ENCODE measurements at places on chromosomes 16 and 17.

- peak; percentile 48 for DNase-seq
Measured at GRCh38 chr17:77189148-77189547, 48.4 kb downstream of the SEC14L1 start.

DNA sequence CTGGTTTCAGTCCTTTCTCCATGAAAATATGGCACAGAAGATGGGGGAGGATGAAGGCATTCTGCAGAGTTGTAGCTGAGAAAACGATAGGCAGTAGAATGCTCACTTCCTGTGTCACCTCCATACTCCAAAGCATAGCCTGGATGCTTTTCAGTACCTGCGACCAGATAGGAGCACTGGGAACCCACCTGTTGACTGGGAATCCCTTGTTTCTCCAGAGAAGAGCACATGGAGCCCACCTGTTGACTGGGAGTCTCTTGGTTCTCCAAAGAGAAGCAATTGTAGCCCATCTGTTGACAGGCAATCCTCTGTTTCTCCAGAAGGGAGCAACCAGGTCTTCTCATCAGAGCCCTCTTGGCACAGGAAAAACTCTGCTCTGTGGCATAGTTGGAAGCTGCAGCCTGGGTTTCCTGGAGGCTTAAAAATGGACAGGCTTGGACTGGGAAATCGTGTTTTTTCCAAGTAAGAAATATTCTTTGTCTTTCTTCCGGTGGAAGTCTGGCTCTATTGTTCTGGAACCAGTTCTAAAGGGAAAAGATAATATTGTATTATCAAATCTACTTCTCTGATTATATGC lies 13.2 kb downstream of the TERF2IP start:
- DNase-seq: no peak

GRCh38 chr16:87311387-87311786 lies 5.8 kb downstream of the C16orf95 start:
- no peak for DNase-seq

- peak; percentile 69 for DNase-seq
Measured at GRCh38 chr17:7238420-7239090, 702 bp downstream of the PHF23 start.

DNA sequence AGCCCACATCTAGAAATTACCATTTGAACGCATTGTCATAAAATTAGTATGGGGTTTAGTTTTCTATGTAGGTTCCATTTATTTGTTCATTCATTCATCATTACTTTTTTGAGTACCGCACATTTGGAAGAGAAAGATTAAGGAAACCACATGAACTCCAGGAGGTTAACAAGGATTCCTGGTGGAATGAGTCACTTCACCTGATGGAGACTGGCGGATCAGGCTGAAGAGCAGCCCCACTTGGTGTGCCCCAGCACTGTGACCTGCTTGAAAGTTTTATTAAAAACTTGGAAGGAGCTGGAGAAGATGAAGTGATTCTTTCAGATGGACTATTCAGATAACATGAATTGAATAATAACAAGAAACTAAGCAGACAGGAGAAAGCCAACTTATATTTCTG lies 293.6 kb upstream of the CDH11 start:
- no peak for DNase-seq

DNA sequence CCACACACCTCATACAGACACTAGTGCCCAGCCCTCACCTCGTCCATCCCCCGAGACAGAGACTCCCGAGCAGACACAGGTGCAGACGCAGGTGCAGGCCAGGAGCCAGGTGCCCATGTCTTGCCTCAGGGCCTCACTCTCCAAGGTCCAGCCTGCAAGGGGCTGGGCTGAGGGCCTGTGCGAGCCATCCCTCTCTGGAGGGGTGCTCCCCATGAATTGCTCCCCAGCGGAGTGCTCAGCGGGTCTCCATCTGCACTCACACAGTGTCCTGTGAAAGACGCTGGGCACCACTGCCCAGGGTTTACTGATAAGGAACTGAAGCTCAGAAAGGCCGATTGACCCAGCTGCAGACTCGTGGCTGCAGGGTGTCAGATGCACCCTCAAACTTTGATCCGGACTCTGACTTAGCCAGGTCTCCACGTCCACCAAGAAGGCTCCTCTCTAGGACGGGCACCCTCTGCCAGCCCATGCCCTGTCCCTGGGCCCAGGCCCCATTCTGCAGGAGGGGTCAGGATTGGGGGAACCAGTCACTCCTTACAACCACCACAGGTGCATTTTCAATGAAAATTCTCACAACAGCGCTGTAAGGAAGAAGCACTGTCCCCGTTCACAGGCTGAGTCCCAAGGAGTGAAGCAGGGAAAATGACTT lies 16.9 kb downstream of the POLR3K start:
- DNase-seq: no peak

GRCh38 chr17:70187383-70187782 lies 18.1 kb downstream of the KCNJ2 start:
- no peak for DNase-seq

- DNase-seq: no peak
Measured at GRCh38 chr16:84477661-84478060, 26.8 kb downstream of the MEAK7 start.

DNA sequence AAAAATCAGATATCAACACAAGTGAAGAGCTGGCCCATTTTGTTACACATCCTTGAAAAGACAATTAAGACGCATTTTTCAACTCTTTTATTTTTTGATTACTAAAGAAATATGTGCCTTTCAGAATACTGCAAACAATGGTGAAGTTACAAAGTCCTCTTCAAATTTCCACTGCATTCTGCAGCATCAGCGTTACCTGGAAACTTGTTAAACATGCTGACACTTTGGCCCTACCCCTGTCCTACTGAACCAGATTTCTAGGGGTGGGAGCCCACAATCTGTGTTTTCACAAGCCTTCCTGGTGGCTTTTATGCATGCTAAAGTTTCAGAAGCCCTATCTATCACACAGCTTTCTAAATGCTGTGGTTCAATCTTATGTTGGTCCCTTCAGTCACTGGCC lies 4.5 kb upstream of the CCL14 start:
- DNase-seq: no peak

GRCh38 chr17:38861399-38861843 lies 7.9 kb upstream of the RPL23 start:
- no peak for DNase-seq

DNA sequence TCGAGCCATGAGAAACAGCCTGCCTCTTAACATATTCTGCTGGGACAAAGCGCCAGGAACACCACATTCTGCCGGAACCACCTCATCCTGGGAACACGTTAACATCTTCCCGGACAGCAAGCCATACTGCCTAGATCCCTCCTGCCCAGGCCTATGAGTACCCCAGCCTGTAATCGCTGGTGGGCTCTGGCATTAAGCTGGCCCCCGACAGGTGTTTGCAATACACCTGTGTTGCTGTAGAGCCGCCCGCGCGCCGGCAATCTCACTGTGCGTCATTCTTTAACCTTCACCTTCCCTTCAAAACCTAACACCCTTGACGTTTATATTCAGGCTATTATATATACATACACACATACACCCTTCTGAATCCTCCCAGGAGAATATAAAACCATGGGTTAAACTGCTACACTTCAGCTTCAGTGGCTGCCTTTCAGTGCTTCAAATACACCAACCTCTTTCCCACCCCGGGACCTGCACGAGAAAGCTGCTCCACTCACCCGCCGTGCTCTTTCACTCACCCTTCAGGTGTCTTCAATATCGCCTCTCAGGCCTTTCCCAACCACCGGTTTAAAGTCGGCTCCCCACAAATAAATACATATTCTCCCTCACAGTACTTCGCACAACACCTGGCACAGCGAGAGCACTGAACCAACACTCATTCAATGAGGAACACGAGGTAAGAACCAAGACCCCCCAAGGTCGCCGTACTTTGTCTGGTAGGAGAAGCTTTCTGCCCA lies 1.0 kb upstream of the ENDOV start:
- no peak for DNase-seq

DNA sequence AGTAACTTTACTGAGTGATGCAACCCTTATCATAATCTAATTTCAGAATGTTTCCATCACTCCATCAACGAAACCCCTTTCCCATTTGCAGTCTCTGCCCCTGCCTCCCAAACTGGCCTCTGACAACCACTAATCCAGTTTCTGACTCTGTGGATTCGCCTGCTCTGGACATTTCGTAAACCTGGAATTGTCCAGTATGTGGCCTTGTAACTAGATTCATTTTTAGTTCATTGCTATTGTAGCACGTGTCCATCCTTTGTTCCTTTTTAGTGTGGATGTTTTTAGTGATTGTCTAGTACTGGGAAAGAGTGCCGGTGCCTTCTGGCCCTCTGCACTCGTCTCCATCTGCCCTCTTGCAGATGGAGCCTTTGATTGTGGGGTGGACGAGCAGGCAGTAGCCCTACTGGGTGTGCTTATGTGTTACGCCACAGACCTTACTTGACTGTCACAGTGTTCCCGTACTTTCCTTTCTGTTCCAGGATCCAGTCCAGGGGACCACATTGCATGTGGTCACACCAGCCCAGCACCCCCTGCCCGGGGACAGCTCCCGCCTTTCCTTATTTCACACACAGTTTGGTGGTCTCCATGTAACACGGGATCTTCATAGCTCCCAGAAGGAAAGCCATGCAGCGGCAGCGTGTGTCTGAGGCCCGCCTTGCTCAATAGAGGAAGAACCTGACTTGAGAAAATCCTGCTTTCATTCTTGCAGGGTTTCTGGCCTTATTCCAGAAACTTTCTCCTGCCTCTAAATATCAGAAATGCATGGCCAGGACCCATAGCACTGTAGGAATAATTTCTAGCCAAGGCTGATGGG lies 8.8 kb downstream of the KIAA0513 start:
- DNase-seq: no peak

DNA sequence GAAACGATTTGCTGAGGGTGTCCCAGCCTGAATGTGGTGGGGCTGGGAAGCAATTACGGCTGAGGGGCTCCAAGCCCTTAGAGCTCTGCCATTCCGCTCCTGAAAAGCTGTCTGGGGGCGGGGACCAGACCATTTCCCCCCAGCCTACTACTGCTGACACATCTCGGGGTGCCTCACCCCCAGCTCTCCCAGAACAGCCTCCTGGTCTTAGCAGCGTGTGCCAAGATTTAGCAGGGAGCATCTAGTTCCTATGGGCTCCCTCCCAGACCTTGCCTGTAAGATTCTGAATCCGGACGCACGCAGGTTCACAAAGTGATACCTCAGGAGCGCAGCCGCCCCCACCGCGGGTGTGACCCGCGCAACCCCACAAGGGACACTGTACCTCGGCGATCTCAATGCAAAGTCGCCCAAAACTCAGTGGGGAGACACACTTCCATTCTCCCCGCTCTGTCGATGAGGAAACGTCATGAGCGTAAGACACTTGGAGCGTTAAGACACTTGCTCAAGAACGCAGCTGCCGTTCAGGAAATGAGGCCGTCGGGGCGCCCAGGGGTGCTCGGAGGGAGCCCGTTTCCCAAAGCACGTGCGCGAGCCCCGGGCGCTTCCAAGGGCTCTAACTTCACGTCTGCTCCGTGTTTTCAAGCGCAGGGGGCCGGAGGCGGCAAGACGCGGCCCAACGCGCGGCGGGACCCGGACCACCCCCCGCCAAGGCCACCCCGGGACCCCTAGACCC lies 629 bp downstream of the GEMIN4 start:
- peak; percentile 80 for DNase-seq

- no peak for DNase-seq
Measured at GRCh38 chr17:65749479-65749878, 188.0 kb upstream of the AXIN2 start.

- DNase-seq: peak; percentile 25
Measured at GRCh38 chr17:43334738-43335402, 63.9 kb upstream of the ARL4D start.

- DNase-seq: no peak
Measured at GRCh38 chr16:55209626-55210025, 114.4 kb upstream of the IRX6 start.

DNA sequence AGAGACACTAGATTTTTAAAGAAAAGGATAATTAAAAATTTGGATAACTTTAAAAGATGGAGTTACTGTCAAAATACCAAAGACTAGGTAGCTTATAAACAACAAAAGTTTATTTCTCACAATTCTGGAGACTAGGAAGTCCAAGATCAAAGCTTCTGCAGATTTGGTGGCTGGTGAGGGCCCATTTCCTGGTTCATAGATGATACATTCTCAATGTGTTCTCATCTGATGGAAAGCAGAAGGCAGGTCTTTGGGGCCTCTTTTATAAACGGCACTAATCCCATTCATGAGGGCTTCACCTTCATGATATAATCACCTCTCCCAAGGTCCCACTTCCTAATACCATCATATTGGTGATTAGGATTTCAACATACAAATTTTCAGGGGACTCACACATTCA lies 33.7 kb downstream of the NLK start:
- DNase-seq: no peak

DNA sequence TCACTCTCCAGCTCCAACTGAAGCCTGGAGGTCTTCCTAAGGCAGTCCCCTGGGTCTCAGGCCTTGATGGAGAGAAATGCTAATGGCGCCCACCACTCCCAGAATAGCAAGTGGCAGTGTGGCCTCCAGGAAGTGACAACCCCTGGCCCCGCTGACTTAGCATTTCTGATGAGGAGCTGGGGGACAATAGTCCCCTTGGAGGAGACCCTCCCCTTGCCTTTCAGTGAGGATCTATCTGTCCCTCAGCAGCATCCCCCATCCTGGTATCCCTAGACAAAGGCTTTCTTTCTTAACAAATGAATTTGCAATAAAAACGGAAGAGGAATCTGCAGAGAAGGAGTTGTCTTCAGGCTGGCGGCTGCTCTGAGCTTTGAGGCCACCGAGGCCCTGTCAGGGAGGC lies 68.8 kb downstream of the LITAF start:
- DNase-seq: no peak

- no peak for DNase-seq
Measured at GRCh38 chr16:64841482-64841881, 280.4 kb downstream of the CDH11 start.

DNA sequence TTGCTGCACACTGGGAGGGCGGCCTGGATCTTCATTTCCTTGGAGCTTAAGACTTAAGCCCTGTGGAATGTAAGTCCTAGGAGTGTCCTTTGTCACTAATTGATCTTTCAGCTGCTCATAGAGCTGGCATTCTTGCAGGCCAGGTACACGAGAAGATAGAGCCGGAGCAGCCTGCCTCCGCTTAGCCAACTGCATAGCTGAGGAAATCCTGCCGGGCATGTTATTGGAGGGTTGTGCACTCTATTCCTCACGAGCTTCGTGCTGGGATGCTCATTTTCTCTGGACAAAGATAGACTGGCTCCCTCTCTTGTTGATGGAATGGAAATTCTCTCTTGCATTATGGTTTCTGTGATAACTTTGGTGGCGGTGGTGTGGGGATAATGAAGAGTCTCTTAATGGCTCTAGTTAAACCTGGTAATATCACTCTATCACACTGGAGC lies 76.9 kb downstream of the RPA1 start:
- DNase-seq: no peak

DNA sequence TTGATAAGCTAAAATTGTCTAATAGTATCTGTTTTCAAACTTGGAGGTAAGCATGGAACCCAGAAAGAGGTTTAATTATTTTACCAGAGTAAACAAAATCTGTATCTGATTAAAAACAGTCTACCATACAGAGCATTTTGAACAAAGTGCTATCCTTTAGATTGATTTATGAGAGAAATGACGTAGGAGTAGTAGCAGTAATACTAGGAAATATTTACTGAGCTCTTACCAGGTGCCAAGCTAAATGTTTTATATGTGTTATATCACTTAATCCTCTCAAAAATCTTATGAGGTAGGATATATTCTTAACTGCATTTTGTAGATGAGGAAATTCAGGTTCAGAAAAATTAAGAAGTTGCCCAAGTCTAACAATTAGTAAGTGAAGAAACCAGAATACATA lies 186.4 kb upstream of the NOG start:
- DNase-seq: no peak

GRCh38 chr17:62216847-62217246 lies 151.8 kb upstream of the MED13 start:
- DNase-seq: no peak
